ENCODE measurements at places on chromosomes 1 and 21. TPM values are rescaled to one million over a fixed set of nuclear protein-coding genes. Genes with fewer than 3 reads are reported as not detected.

Gene FYB2
- total RNA-seq: 2.4 TPM

Gene GJA9
- total RNA-seq: not detected

Gene HES3
- not detected for total RNA-seq

DNA sequence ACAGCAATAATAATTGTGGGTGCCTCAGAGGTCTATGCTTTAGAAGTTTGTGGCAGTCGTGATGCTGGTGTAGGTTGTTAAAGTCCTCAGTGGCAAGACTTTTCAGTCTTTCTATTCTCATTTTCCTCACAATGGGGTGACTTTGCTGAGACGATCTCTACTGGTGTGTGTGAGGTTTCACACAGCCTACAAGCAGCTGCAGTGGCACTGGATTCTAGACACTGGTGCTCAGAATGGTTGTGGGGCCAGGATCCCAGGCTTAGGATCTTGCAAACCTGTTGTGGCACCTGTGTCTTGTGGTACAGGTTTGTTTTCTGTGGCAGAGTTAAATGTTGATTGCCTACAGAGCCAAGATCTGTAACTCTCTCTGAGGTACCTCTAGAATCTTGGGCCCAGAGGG, 581.2 kb downstream of the PTPRC start:
- DNase-seq: no peak

DNA sequence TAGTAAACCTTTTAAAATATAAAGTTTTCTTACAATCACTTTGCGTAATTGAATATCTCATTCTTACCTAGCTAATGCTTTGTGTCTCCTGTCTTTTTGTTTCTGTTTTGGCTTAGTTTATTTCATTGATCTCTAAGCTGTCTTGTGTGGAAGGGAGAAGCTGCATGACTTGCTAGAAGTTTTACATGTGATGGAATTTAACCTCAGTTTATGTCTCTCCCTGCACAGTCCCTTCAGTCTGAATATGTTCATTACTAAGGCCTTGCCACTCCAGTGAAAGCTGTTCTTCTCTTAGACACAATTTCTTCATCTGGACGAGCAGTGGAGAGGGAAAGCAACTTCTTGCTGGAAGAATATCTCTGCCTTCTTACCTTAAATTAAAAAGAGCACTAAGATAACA, 19.9 kb upstream of the GPR88 start:
- no peak for DNase-seq

DNA sequence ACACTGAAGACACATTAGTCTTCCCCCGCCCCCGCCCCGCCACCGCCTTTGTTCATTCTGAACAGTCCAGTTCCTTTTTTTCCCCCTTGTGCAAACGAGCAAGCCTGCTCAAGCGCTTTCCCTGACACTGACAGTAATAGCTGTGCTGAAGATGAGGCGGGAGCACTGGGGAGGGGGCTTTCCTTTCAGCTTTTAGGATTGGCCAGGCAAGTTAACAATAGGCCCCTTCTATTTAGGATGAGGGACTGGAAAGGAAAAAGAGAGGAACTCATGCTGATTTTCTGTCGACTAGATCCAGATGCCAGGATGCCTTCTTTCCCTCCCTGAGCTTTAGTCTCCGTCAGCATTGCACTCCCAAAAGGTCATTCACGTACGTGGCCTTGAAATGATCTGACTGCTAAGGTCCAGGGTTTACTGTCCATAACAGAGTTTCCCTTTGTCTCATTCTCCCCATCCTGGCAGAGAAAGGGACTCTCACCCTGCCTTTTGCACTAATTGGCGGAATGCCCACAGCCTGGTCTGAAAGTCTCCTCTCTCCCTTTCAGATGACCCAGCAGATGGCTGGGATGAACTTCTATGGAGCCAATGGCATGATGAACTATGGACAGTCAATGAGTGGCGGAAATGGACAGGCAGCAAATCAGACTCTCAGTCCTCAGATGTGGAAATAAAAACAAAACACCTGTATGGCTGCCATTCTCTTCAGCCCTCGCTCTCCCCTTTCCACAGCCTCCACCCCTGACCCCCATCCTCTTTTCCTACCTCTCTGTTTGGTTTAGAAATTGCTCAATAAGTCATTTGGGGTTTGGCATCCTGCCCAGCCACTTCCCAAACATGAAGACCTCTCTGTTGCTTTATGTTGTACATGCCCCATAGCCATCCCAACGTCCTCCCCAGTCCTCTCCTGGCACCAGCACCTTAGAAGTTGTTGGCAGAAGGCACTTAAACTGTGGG, 28.6 kb upstream of the ZFP69B start:
- DNase-seq: peak; percentile 53

GRCh38 chr1:2965676-2966075, 55.6 kb upstream of the ACTRT2 start:
- DNase-seq: no peak

DNA sequence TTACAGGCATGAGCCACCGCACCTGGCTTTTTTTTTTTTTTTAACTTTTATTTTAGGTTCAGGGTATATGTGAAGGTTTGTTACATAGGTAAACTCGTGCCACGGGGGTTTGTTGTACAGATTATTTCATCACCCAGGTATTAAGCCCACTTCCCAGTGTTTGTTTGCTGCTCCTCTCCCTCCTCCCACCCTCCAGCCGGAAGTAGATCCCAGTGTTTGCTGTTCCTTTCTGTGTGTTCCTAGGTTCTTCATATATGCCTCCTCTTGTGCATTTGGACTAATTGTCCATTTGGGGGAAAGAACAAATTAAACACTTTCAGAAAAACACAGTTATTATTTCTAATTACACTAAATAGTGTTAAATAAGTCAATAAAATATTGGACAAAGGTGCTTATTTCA, 1.1 kb upstream of the SLC2A7 start:
- no peak for DNase-seq

Gene CLDN17
- not detected for total RNA-seq

DNA sequence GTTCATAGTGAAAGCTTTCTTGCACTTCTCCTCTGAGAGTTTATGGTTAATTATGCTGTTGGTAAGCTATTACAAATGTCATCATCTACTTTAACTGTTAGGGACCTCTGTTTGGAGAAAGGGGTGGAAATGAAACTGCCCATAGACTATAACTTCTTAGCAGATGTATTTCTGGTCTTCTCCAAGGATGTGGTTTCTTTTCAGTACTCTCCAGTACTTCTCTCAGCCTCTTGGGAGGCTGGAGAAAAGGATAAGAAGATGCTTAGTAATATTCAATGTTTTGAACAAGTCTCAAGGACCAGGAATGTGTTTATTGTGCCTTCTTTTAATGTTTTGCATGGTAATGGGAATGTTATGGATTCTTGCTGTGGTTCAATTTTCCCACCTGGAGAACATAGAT, 60.4 kb downstream of the LAMC2 start:
- no peak for DNase-seq

Gene DISP3
- 8.3 TPM for total RNA-seq

Gene OLFML2B
- total RNA-seq: 64.5 TPM

GRCh38 chr1:16391411-16391810, 24.4 kb downstream of the SZRD1 start:
- no peak for DNase-seq

DNA sequence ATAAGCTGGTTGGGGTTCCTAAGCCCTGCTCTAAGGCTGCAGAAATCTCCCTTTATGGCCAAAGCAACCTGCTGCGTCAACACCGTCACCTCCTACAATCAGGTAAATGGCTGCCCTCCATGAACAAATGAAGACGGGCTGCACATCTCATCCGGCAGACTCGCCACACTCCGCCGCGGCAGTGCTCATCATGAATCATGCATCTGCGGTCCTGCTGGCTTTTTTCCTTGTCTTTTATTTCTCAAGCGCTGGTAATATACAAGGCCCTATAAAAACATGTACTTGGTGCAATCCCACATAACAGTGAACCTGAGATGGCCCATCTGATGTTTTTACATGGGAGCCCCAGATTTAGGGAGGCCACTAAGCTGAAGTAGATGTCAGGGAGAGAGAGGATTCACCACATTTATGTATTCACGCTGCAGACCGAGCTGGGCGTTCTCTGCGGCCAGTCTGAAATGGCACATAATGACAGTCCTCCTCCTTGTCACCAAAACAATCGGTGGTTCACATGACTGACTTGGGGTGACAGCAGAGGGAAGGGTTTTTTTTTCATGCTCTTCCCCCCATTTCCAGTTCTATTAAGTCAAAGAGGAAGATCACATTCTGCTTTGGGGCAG, 91.6 kb downstream of the KAZN start:
- no peak for DNase-seq

- DNase-seq: no peak
These were observed 106.4 kb downstream of the HMGB4 start for GRCh38 chr1:33970148-33970825.

DNA sequence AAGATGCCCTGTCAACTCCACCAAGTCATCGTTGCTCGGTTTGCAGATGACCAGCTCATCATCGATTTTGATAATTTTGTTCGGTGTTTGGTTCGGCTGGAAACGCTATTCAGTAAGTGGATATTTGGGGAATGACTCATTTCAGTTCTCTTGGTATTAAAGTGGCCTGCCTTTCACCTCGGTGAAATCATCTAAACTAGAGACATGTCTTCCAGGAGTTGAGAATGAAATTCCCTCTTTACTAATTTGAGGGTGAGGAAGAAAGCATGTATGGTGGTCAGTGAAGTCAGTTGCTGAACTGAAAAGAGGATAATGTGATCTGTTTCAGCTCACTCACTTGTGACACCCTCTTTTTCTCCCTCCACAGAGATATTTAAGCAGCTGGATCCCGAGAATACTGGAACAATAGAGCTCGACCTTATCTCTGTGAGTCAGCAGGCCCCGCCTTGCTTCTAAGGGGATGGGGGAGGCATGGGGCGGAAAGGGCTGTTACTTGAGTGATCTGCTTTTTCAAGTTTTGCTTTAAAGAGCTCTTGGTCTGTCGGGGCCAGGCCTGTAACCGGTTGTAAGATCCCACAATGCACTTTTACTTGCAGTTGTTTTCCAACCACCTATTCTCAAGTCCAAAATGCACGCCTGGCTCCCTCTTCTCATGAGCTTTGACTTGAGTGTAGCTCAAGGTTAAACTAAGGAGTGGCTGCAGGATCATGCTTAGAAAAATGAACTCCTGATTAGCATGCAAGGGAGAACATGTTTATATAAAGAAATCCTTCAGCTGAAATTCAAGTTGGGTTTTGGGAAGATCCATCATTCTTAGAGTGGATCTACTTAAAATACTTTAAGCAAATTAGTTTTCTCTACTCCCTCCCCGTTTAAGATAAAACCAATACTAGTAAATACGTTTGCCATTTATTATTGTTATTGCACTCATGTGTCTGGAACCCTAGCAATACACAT, 59.8 kb downstream of the CAPN2 start:
- no peak for DNase-seq

- no peak for DNase-seq
These were observed 16.0 kb downstream of the RAP1GAP start for GRCh38 chr1:21652937-21653743.

Gene ADORA3
- total RNA-seq: 7.2 TPM

- no peak for DNase-seq
These were observed 232.4 kb downstream of the SEC16B start for GRCh38 chr1:177737456-177737855.

Gene CRNN
- total RNA-seq: not detected

DNA sequence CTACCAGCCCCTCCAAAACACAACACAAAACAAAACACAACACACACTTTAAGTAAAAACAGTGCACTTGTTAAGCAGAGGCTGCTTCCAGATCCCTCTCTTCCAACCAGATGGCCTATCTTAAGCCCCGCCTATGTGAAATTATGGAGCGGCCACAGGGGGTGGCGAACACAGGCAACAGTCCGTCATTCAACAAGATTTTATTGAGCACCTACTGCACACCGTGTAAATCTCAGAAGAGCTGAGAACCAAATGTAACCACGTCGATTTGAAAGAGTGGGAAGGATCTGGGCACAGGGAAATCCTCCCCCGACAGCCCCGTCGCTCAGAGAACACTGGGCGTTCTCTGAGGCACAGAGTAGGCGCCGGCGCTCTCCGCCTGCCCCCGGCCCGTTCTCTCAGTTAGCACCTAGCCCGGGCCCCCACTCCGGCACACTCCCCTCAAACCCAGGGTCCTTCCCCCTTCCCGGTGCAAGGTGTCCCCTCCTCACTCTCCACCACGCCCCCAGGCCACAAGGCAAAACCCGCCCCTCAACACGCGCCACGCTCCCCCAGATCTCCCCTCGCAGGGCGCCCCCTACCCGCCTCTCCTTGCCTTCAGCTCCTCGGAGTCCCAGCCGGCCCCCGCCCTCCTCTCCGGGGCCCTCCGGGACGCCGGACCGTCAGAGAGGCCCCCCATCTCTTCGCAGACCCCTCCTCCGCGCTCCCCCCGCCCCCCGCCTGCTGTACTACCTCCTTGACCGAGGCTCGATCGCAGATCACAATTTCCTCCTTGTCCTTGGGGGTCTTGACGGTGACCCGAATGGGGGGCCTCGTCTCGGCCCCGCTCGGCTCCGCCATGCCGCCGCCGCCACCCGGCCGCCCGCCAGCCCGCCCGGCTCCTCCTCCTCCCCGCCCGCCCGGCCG, 483 bp downstream of the UBQLN4 start:
- peak; percentile 90 for DNase-seq

DNA sequence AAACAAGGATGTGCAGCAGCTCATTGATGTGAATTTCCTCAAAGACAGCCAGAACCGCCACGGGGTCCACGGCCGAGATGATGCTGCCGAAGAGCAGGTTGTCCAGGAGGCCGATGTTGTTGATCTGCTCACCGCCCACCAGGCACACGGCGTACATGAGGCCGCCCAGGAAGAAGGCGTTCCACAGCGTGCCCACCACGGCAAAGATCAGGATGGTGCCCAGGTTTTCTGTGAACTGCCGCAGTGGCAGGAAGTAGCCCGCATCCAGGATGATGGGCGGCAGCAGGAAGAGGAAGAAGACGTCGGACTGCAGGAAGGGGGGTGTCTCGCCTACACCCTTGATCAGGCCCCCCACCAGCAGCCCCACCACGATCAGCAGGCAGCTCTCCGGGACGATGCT, 41.1 kb downstream of the SLC9A1 start:
- DNase-seq: no peak

Gene EVA1B
- 8.0 TPM for total RNA-seq

Gene IFI44
- 40.2 TPM for total RNA-seq

Gene MYBPHL
- not detected for total RNA-seq

- no peak for DNase-seq
These were observed 4.5 kb downstream of the FAM163A start for GRCh38 chr1:179747611-179748010.

DNA sequence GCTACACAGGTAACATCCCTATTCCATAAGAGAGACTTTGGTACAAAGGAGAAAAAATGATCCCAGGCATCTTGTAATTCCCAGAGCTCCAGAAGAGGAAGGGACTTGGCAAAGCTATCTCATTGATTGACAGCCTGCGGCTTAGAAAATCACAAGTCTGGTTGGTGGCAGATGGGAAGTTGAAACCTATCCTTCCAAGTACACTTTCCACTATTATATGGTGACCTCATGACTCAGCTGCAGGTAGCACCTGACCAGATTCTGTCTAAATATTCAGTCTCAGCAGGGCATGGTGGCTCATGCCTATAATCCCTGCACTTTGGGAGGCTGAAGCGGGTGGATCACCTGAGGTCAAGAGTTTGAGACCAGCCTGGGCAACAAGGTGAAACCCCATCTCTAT, 89.9 kb downstream of the TIAM1 start:
- DNase-seq: no peak
